Type B pancreatic cell (in vitro differentiated cells): ENCODE measurements at places on chromosomes 12 and 14. TPM values are rescaled to one million over a fixed set of nuclear protein-coding genes. Genes with fewer than 3 reads are reported as not detected.

- no peak overlapping the region for H3K27ac ChIP-seq
- H3K4me1 ChIP-seq, result peaks cover 12% of the 10 kb centered on the region
- no peaks in the 10 kb centered on the region for H3K27me3 ChIP-seq
- no peak overlapping the region for H3K4me3 ChIP-seq
- no peaks in the 10 kb centered on the region for H3K36me3 ChIP-seq
- no peak for DNase-seq
Observed at GRCh38 chr14:55915456-55915855, 202.8 kb upstream of the PELI2 start.

DNA sequence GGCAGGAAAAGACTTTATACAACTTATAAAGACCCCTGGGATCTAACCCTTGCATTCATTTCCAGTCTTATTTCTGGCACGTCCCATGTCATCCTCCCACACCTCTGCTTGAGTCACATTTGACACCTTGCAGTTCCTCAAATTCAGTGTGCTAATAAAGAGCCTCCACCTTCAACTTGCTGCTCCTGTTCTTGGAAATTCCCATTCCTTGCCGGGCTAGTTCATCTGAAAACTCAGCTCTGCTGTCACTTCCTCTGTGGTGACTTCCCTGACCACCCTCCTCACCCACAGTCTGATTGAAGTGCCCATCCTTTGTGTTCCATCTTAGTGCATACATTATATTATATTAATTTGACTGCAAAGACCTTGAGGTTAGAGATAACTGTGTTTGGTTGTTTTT, 37.4 kb upstream of the PSMA6 start:
- H3K36me3 ChIP-seq, result peaks cover 12% of the 10 kb centered on the region
- H3K4me1 ChIP-seq, result no peaks in the 10 kb centered on the region
- H3K4me3 ChIP-seq, result no peak overlapping the region
- no peaks in the 10 kb centered on the region for H3K27me3 ChIP-seq

KRT6B gene
- total RNA-seq, result 0.14 TPM in 1 of 2 replicates, not detected in the other

NEDD1 gene
- 19.2 and 31.7 TPM in 2 replicates for total RNA-seq

DNA sequence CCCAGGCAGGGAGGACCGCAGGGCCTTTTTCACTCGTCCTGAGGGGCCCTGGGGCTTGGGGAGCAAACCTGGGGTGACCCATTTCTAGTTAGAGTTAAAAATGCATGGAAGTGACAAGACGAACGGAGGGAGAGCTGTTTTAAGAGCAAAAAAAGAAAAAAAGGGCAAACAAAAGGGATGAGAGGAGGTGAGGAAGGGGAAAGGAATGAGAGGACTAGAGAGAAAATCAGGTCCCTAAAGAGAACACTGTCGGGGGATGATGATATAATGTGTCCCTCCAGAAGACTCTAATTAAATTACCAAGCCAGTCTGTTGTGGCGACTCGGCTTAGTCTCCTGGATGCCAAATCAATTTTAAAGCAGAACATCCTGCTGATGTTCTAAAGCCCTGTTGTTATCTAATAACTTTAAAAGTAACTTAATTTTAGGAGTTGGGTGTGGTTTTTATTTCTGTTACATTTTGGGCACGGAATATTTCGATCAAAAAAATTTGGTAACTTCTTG, 1.1 kb downstream of the ANO6 start:
- peak overlapping the region; percentile 88 for H3K27ac ChIP-seq
- H3K36me3 ChIP-seq, result peaks cover 18% of the 10 kb centered on the region
- peaks cover 26% of the 10 kb centered on the region for H3K4me1 ChIP-seq
- H3K4me3 ChIP-seq, result peak overlapping the region; percentile 95
- H3K27me3 ChIP-seq, result no peaks in the 10 kb centered on the region

DNA sequence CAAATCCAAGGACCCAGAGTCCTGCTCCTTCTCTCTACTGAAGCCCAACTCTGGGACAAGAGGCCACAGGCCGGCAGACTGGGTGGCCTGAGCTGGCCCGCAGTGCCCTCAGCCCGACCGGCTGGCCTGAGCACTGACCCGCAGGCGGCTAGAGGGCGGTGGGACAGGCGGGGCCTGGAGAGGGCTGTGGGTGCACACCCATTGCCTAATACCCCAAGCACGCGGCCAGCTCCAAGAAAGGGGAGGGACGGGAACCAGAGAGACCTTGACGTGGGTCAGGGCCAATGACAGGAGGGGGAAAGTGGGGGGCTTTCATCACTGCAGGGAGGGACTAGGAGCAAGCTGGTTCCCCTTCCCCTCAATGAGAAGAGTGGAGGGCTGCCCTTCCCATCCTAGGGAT, 2.0 kb upstream of the WNT10B start:
- no peak overlapping the region for H3K4me3 ChIP-seq
- peaks cover 16% of the 10 kb centered on the region for H3K4me1 ChIP-seq
- DNase-seq, result no peak
- peaks cover 95% of the 10 kb centered on the region for H3K27me3 ChIP-seq
- H3K36me3 ChIP-seq, result no peaks in the 10 kb centered on the region
- H3K27ac ChIP-seq, result no peak overlapping the region

DNA sequence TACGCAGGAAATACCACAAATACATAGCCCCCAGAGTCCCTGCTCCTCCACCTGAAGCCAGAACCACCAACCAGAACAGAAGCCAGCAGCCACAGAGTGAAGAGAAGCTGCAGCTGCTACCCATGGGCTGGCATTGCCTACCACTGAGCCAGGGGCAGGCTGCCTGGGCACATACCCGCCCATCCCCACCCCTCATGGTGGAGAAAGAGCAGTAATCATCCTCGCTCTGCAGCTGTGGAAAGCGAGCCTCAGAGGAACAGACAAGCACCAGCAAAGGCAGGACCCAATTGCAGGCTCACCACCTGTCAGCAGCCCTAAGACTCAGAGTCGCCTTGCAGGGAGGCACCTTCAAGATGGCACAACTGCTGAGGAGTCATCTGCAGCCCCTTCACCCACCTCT, 11.2 kb upstream of the CD9 start:
- H3K4me1 ChIP-seq, result no peaks in the 10 kb centered on the region
- H3K4me3 ChIP-seq, result no peak overlapping the region
- H3K36me3 ChIP-seq, result no peaks in the 10 kb centered on the region
- peaks cover 25% of the 10 kb centered on the region for H3K27me3 ChIP-seq
- no peak for DNase-seq

DNA sequence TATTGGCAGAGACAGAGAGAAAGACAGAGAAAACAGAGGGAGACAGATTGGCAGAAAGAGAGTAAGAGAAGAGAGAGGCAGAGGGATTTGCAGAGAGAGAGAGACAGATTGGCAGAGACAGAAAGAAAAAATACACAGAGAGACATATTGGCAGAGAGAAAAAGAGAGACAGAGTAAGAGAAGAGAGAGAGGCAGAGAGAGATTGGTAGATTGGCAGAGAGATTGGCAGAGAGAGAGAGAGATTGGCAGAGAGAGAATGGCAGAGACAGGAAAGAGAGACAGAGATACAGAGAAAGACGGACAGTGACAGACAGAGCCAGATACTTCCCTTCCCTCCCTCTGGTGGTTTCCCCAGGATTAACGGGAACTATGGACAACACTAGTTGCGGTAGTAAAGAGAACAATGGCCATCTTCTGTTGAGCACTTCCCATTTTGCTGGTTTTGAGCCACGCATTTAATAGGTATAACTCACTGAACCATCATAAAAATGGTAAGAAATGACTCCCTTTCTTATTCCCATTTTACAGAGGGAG, 2.6 kb upstream of the NOS1 start:
- H3K4me3 ChIP-seq, result no peak overlapping the region
- H3K27me3 ChIP-seq, result peaks cover 86% of the 10 kb centered on the region
- DNase-seq, result no peak

MSI1 gene
- total RNA-seq, result 22.0 and 71.7 TPM in 2 replicates

DNA sequence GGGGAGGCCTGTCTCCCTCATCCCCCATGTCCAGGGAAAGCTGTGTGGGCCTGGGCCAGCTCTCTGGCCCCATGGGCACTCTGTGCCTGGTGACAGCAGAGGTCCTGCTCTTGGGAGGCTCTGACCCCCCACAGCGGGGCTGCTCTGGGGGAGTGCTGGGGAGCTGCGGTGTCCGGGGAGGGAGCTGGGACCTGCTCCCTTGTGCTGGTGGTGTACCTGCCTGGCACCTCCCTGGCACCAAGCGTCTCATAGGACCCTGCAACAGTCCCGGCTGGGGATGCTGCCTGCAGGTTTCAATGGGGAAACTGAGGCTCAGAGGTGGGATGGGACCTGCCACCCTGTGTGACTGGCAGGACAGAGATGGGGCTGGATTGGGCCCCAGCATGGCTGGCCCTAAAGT, 111.3 kb downstream of the KIF26A start:
- no peak overlapping the region for H3K27ac ChIP-seq
- peaks cover 5% of the 10 kb centered on the region for H3K27me3 ChIP-seq
- DNase-seq, result peak; percentile 59
- peaks cover 5% of the 10 kb centered on the region for H3K4me1 ChIP-seq
- no peaks in the 10 kb centered on the region for H3K36me3 ChIP-seq

DNA sequence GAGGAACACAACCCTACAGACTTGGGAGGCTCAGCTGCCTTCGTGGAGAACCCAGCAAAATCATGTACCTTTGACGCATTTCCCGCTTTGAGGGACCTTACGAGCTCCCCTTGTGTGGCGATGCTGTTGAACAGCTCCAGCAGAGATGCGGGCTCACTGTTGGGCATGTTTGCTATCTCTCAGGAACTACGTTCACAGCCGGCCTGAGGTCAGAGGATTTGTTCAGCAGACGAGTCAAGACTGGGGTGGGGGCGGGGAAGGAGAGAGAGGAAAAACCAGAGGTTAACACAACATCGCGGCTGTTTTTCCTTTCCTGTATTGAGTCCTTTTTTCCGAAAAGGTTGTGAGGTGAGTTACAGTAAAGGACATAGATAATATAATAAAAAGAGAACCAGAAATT, 45.9 kb downstream of the SLC25A47 start:
- DNase-seq, result no peak
- H3K27me3 ChIP-seq, result no peaks in the 10 kb centered on the region
- no peak overlapping the region for H3K27ac ChIP-seq
- peaks cover 17% of the 10 kb centered on the region for H3K4me1 ChIP-seq
- peaks cover 23% of the 10 kb centered on the region for H3K36me3 ChIP-seq
